ENCODE measurements at places on chromosomes 6 and 20. TPM values are rescaled to one million over a fixed set of nuclear protein-coding genes. Genes with fewer than 3 reads are reported as not detected.

The SOX18 gene
- polyA plus RNA-seq: 10.3 TPM

GRCh38 chr6:98848539-98849242, 14.3 kb downstream of the POU3F2 start:
- DNase-seq: no peak

- DNase-seq: no peak
These were observed 20.7 kb downstream of the ABHD12 start for GRCh38 chr20:25369971-25370370.

GRCh38 chr6:12459945-12460661, 169.9 kb downstream of the EDN1 start:
- no peak for DNase-seq

DNA sequence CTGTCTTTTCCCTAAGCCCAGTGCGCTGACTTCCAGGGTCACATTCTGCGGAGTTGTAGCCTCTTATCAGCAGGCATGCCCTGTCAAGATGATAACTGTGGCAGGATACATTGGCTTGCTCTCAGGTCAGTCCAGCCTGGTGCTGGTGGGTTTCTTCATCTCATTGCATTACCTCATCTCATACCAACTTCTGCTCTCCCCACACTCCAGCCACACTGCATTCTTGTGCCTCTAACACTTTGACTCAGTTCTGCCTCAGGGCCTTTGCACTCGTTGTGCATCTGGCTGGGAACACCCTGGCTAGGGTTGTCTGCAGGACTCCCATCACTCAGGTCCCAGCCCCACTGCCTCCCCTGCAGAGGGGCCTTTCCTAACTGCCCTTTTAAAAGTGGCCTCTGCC, 110.3 kb upstream of the BACH2 start:
- no peak for DNase-seq

DNA sequence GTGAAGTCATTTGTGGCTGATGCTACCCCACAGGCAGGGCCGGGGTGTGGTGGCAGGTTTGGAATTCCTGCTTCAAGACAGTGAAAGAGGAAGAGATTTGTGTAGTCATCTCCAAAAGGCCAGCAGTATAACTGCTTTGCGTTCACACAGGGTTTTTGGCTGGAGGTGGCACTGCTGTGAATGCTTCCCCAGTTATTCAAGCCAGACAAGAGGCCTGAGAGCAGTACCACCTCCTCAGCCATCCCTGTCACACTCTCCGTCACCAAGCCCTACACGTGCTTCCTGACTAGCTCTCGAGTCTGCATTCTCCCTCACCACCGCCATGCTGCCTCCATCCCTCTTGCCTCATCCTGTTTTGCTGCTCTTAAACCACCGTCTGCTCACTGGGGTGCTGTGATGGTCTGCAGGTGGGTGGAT, 23.9 kb downstream of the ARMC2 start:
- DNase-seq: no peak
